Pulmonary artery endothelial cell (primary cell): ENCODE measurements at places on chromosomes 13 and 19.

- DNase-seq = peak; percentile 41
Observed at GRCh38 chr19:38543807-38544568, 73.8 kb downstream of the MAP4K1 start.

GRCh38 chr19:12703046-12703445 lies 6.6 kb upstream of the FBXW9 start:
- DNase-seq = no peak

DNA sequence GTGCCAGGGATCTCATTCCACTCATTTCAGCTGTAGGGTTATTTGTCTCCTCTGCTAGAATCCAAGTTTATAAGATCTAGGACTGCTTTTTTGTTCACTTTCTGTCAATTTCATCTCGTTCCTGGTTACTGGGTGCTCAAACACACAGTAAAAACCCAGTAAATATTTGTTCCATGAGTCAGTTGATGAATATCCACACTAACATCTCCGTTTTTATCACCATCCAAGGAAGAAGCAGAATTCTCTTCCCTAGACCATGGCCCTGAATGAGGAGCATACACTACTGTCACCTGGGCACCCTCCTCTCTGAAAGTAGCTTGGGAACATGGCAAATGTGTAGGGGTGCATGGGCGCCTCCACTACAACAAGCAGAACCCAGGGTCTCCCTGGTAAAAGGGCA lies 390.8 kb downstream of the FOXO1 start:
- DNase-seq = no peak

DNA sequence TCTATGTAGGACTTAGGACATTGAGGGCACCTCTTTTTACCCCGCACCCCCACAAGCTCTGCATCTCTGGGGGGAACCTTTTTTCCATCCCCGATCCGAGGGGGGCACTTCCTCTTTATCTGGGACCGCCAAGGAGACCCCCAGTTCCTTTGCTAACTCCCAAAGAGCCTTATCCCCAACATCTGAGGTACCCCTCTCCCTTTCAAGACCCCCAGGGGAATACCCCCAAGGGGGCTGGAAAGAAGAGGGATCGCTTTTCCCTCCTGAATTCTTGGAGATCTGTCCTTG lies 1.1 kb downstream of the TNFSF9 start:
- no peak for DNase-seq

- no peak for DNase-seq
Observed at GRCh38 chr13:104962411-104962810, 1573.1 kb downstream of the EFNB2 start.

GRCh38 chr13:42594481-42595252 lies 20.7 kb downstream of the TNFSF11 start:
- no peak for DNase-seq

GRCh38 chr13:70896136-70896535 lies 787.9 kb upstream of the KLHL1 start:
- DNase-seq = no peak

- DNase-seq = peak; percentile 59
Observed at GRCh38 chr19:10388957-10389356, 8.6 kb upstream of the TYK2 start.

GRCh38 chr19:653425-653824 lies 9.6 kb downstream of the RNF126 start:
- no peak for DNase-seq

GRCh38 chr19:10292206-10292788 lies 2.5 kb downstream of the ICAM5 start:
- DNase-seq = no peak

DNA sequence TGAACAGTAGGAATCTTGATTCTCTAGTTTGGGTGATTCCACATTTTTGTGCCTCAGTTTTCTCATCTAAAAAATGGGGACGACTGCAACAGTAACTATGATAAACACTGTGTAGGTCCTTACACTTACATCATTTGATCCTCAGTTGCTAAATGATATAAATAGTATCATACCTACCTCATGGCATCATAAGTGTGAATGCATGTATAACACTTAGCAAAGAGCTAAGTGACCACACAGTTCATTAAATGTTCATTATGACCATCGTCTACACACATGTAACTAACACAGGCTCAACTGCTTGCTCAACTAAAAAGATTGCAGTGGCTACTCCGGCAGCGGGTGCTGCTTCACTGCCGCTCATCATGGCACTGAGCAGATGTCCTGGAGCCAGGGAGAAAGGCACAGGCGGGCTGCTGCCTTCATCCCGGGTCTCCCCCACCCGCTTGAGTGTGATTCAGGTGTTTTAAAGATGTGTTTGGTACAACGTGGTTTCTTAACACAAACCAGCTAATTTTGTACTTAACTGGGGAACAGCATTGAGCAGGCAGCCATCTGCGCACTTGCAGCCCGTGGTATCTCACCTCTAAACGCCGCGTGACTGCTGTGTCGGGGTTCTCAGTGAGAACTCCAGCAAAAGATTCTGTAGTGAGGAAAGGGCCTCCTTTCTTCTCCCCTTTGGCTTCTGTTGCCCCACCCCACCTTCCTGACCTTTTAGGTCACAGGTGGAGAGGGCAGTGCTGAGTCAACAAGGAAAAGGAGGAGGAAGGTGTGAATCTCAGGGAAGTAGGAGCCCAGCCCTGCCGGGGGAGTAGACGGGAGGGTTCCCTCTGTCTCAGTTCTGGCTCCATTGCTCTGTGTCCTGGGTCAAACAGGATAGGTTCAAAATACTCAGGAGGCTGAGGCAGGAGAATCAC lies 11.7 kb upstream of the ACTN4 start:
- DNase-seq = no peak
